ENCODE measurements at places on chromosomes 5 and 9.

DNA sequence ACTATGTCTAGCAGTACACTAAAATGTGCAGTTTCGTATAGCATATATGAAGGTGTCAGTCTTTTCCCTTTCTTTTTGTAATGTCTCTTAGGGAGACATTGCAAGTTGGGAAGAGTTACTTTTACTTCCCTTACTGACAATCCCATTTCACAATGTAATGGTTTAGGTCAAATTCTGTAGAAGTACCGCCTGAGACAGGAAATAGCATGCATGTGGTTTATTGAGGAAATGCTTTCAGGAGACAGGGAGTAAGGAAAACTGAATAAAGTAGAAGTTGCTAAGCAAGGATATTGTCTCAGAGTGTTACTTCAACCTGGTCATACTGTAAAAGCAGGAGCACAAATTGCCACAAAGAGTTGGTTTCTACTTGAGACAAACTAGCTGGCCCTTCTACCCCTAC lies 32.1 kb upstream of the MSANTD3 start:
- DNase-seq, result peak; percentile 79

DNA sequence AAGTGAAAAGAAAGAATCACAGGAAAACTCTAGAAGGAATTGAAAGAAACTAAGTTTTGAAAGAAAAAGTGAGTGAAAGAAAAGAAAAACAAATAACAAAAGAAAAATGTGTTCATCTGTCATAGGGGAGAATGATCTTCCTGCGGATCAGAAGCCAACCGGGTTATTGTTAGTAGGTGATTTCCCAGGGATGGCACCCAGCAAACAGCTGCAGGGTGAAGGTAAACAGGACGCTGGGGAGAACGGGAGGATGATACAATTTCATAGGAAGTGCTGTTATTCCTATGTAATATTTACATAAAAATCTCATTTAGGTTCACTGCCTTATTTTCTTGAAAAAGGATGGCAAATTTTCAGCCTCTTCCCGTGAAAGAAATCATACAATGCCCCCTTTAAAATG lies 72.4 kb upstream of the LHFPL2 start:
- DNase-seq, result no peak

DNA sequence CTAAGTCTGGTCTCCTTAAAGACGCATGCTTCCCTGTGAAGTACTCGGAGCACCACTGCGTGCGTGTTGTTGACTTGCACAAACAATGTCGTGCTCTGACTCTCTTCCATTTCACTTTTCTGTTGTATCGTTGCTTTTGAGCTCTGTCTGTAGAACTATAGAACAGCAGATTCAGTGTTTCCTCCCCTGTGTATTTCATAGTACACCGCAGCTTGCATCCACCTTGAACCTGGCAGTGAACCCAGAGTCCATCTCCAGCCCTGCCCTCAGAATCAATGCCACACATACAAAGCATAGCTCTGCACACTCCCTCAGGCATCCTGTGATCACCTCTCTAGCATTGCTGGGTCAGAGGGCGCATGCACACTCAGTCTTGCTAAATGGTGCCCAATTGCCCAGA lies 37.2 kb upstream of the ADAMTS2 start:
- DNase-seq, result no peak

DNA sequence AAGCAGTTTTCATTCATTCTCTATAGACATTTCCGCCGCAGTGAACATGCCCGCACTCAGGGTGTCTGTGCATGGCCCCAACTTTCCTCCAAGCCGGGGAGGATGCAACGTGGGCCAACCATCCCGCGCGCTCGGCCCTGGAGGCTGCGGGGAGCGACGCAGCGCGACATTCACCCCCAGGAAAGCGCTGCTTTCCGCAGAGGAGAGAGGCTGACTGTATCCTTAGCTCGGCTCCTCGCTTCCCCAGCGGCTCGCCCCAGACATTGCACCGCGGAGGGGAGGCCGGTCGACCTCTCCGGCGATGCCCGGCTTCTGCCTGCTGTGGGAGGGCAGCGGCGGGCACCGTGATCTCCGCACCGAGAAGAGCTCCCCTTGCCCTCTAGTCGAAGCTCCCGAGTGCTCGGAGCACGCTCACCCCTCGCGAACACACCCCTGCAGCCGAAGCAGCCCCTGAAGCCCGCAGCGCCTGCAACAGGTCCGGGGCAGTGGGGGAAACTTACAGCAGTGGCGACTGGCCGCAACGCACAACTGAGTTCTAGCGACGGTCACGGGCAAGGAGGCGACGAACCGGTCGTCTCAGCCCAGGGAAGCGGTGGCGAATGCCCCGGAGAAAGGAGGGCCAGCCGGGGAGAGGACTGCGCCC lies 600 bp downstream of the ENC1 start:
- peak; percentile 54 for DNase-seq

- DNase-seq, result no peak
Observed at GRCh38 chr9:128861501-128861900, 20.2 kb downstream of the KYAT1 start.

DNA sequence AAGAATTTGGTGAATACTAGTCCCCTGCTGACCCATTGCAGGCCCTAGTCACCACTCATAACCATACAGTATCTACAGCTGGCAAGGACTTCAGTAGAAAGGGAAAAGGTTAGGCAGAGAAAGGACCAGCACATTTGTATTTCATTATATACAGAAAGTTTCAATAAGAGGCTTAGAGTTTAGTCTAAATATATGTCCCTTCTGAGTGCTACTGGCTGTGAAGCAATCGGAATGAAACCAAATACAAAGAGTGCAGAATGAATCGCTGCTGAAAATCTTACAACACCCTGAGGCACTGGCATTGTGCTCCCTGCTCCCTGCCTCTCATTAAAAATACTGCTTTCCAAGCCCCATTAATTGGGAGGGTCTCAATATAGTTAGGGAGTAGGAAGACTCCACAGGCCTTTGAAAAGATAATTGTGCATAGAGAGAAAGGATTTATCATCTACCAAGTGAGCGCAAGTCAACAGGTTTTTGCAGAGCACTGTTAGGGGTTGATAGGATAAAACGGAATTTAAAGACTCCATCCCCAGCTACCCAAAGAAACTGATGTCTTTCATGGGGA lies 110.8 kb downstream of the SLC1A3 start:
- DNase-seq, result no peak

- no peak for DNase-seq
Observed at GRCh38 chr5:33270671-33271070, 170.1 kb upstream of the TARS1 start.

DNA sequence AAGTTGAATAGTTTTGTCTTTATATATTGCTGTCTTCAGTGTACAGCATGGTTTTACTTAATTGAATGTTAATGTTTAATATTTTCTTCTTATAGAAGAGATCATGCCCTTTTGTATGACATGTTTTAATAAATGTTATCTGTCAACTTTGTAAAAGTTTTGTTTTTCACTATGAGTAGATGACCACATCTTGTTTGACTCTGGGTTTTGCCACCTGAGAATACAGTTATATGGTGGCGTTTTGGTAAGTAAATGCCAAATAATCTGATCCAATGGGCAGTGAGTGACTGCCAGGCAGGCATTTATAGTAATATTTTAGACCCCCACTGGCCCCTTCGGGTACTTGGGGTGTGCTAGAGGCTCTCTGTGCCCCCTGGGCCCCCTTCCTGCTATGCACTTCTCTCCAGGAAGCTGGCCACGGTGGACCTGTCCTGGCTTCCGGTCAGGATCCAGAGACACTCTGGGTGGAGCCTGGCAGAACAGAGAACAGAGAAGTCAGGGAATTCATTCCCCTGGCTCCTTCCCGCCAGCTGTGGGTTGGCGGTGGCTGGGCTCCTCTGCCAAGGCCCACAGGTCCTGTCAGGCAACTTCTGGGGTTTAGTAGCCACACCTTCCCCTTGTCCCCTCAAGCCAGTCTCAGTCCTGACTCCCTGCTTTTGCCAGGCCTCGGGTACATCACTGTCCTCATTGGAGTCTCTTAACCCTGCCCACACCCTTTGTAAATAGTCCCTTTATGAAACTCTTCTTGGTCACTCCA lies 22.2 kb upstream of the ZBTB34 start:
- DNase-seq, result no peak

- no peak for DNase-seq
Observed at GRCh38 chr5:154335065-154335448, 110.7 kb upstream of the SAP30L start.

DNA sequence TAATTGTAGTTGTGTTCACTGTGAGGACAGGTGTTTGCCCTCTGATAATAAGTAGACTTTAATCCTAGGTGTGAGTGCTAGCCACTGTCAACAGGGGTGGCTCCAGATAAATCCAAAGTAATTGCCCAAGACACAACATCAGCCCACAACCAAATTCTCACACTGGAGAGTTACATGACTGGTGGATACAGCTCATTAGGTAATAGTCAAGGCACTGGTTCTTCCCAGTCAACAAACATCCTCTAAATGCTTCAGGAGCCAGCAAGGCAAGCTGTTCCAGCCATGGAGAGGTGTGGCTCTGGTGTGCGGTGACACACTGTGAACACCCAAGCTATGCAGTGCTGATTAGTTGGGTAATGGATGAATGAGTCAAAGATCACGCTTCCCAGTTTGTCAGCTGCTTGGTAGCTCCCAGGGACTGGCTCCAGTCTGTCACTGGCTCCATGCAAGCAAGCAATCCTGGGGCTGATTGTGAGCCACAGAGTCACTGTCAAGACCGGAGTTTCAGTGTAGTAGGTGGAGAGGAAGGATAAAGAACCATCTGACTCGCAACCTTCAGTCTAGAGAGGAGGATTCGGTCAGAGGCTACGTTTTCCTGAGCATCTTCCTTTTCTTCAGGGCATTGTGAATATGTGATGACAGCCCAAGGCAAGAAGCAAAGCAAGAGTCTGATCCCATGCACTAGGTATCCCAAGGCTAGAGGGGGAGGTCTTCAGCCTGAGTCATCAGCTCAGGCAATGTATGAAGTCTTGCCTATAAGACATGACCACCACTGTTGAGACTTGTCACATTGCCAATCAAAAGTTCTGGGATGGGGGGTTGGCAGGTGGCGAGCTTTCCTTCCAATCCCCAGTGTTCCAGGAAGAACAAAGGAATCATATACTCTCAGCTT lies 63.1 kb downstream of the UGCG start:
- peak; percentile 99 for DNase-seq

- no peak for DNase-seq
Observed at GRCh38 chr5:73387149-73387591, 61.4 kb downstream of the FOXD1 start.

DNA sequence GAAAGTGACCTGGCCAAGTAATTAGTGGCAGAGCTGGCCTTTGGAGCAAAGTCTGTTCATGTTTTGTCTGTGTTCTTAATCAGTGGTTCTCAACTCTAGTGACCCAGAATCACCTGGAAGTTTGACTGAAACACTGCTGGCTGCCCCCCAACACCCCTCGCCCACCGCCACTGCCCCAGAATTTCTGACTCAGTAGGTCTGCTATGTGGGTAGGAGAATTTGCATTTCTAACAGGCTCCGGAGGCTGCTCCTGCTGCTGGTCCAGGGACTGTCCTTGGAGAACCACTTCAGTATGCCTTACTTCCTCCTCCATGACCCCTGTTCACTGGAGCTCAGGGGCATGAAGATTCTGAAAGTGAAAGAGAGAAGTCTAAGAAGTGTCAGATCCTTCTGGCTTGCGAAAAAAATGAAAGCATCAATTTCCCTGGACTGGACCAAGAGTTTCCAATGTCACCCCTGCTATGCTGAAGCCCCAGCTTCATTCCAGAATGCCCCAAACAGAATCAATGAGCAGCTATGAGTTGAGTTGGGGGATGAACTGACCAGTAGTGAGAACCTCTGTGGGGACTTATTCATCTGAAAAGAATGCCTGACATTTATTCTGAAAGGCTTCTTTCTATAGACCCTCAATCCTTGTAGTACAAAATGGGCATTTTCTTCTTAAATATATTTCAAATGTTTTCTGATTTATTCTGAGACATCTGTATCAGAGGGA lies 20.8 kb upstream of the COL15A1 start:
- DNase-seq, result peak; percentile 83

GRCh38 chr5:133373121-133373870 lies 239.0 kb downstream of the FSTL4 start:
- peak; percentile 55 for DNase-seq

- DNase-seq, result no peak
Observed at GRCh38 chr5:169668732-169669131, 31.7 kb downstream of the DOCK2 start.

DNA sequence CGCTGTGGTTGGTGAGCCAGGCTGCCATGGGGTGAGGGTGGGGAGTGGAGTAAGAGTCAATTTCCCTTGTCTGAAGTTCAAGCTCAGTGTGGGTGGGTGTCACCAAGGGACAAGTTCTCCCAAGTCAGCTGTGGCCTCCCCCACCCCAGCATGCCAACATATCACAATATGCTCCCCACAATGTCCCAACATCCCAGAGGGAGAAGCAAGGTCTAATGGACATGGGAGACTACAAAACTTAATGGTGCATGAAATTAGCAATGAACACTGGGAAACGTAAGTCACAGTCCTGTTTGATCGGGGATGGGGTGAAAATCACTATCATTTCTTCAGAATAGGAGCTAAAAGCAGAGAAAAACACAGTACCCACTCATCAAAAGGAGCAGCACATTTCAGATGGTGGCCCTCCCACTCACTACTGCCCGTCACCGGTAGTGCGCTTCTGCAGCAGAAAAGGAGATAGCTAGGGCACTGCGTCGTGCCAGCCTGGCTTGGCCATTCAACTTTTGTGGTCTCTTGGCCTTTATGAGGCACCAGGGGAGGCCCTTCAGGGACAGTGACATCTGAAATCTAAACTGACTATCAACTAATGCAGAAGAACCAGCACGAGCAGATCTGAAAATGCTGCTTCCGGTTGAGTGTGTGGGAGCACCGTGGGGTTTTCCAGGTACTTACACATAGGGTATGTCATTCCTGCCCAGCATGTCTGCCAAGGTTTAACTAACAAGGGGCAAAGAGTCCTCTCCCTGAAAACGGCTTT lies 20.5 kb upstream of the NDFIP1 start:
- no peak for DNase-seq

DNA sequence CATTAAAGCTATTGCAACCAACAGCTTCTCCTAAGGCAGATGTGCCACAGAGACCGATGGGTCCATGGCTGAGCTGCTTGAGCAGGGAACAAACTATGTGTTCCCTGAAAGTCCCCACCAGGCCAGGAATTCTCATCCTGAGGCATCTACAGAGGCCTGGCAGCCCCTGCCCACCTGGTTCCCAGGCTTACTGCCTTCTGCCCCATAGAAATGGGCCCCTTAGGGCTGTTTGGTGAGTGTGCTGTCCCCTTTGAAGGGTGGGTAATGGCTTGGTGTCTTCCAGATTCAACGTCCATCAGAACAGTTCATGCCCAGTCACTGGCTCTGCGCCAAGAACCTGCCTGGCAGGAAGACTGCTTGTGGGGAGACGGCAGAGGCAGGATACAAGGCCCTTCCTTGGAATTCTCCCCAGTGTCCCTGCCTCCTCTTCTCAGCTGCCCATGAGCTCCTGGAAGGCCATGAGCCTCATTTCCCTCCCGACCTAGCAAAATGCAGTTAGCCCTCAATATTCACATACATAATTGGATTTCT lies 3.8 kb upstream of the COL27A1 start:
- no peak for DNase-seq

DNA sequence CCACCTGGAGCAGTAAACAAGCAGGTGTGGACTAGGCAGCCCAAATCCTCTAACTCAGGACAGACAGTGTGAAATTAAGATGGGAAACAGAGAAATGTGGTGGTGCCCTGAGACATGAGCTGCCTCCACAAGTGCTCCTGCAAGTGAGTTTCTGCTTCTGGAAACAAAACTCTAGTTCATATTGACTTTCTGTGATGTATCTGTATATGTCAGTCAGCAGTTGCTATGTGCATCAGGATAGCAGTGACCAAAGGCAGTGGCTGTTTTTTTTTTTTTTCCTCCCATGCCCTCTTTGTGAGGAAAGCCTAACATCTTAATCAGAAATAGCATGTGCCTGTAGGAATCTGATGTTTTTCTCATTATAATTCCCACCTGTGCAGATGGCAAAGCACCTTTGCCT lies 318.4 kb upstream of the SEMA6A start:
- no peak for DNase-seq
